ENCODE measurements at places on chromosomes 16 and 17.

GRCh38 chr17:41382394-41382793 is 288 bp upstream of the KRT34 start:
- no peak for DNase-seq

- no peak for DNase-seq
Measured at GRCh38 chr17:73956595-73957465, 246.6 kb upstream of the RPL38 start.

GRCh38 chr17:61177351-61177750 is 222.3 kb upstream of the TBX2 start:
- DNase-seq: no peak

DNA sequence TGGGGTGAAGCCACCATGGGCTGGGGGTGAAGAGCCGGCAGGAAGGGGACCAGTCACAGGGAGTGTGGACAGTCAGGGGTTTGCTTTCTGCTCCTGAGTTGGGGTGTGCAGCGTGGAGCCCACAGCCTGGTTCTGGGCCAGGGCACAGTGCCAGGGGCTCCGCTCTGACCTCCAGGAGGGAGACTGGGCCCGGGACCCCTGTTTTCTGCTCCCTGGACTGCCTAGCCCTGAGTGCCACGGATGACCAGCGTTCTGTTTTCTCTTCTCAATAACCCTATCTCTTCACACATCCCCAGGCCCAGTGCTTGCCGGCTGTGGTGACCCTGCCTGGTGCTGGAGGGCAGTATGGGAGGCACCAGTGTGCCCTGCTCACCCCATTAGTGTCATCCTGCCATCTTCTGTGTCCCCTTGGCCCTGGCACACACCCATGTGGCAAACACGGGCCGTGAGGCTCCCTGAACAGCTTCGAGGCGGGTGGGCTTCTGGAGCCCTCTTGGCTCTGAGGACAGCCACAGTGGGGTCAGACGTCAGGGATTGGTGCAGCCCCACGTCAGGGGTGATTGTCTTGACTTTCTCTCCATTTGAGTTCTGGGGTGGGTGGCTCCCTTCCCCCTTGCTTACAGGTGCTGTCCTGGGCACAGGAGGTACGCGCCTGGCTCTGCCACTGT is 1.1 kb downstream of the CEMP1 start:
- no peak for DNase-seq

- no peak for DNase-seq
Measured at GRCh38 chr17:82053130-82053529, 1.4 kb downstream of the GPS1 start.

DNA sequence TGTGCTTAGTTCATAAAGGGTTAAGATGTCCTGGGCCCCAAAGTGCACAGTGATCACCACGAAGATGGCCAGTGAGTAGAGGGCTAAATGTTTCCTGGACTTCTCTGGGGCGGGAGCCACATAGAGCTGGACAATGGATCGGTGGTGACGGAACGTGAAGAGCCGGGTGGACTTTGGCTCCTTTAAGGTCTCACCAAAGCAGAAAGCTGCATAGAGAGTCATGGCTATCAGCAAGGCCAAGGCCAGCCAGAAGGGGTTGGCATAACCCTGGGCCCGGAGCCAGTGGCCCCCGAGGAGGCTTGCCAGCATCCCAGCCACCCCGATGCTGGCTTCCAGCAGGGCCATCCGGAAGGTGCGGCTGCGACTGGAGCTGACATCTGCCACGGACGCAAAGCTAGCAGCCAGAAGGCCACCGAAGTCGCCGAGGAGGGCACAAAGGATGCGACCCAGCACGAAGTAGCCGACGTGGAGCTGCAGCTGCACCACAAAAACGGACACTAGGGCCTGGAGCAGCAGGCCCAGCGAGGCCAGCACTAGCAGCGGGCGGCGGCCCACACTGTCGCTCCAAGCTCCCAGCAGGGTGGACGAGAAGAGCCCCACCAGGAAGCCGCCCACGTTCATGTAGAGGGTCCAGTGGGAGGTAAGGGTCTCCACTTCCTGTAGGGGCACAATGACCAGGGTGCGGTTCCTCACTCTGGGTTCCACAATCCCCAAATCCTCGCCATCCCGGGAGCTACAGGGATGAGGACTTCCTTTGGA is 1.0 kb downstream of the SLC46A1 start:
- DNase-seq: no peak

- DNase-seq: no peak
Measured at GRCh38 chr17:61832463-61832862, 30.9 kb downstream of the BRIP1 start.

GRCh38 chr16:24984903-24985675 is 30.1 kb downstream of the ARHGAP17 start:
- DNase-seq: no peak

Measured in BJ (cell line).